ENCODE measurements at places on chromosomes 7 and 10.

DNA sequence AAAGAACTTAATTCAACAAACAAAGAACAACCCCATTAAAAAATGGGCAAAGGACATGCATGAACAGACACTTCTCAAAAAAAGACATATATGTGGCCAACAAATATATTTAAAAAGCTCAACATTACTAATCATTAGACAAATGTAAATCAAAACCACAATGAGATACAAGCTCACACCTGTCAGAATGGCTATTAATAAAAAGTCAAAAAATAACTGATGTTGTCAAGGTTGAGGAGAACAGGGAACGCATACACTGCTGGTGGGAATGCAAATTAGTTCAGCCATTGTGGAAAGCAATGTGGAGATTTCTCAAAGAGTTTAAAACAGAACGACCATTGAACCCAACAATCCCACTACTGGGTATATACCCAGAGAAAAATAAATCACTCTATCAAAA, 19.1 kb downstream of the ZFAND4 start:
- no peak for DNase-seq

- no peak for DNase-seq
Measured at GRCh38 chr7:27611059-27611458, 51.6 kb downstream of the HIBADH start.

- peak; percentile 78 for DNase-seq
Measured at GRCh38 chr7:47482013-47482875, 99.7 kb downstream of the TNS3 start.

- no peak for DNase-seq
Measured at GRCh38 chr10:113612154-113612553, 51.7 kb downstream of the NRAP start.

- no peak for DNase-seq
Measured at GRCh38 chr10:104337521-104337984, 712 bp downstream of the ITPRIP start.

GRCh38 chr7:124762611-124763143, 2.9 kb downstream of the GPR37 start:
- no peak for DNase-seq

DNA sequence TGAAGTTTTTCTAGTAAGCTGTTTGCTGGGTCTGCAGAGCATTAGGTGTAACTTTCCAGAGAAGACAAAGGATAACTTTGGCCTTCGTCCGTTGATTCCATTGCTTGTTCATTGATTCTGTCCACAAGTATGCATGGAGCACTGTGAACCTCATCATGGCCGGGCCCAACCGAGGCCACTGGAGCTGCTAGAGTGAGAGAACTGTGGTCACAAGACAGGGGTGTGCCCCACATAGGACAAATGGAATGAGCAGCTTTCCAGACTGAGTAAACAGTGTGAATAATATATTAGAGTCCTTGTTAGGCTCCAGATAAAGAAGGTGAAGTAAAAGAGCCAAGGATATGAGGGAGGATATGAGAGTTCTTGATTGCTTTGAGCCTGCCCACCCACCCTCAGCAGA, 24.9 kb downstream of the MBL2 start:
- no peak for DNase-seq

DNA sequence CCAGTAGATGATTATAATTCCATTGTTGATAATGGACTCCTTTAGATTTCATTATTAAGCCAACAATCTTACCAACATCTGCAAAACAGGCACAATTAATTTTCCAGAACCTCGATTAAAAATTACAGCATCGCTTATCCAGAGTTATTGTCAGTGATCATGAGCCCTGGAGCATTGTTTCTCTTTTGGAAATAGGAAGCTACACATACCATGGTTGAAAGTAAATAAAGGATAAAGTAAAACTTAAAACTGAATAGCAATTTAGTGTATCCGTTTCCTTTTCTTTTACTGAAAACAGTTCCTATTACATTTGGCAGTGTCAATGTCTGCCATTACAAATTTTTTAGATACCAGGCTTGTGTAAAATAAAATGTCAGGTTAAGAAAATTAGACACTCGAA, 9.9 kb upstream of the HOXA2 start:
- DNase-seq, result no peak

DNA sequence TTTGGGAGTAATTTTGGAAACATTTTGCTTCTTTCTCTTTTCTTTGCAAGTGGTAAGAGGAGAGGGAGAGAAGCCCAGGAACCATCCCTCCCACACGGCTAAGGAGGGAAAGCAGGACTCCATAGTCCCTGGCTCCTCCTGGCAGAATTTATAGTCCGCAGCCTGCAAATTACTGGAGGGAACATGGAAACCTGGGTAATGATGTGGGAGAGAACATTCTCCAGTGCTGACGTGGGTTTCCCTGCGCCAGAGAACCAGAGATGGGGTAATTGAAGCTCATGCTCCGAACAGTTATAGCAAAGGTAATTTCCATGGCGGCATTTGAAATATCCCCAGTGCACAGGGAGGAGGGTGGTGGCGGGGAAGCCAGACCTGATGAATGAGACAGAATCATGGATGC, 320.4 kb downstream of the RPS24 start:
- no peak for DNase-seq

Data from HS-27A (cell line).